ENCODE measurements at places on chromosomes 3 and 15. TPM values are rescaled to one million over a fixed set of nuclear protein-coding genes. Genes with fewer than 3 reads are reported as not detected.

- H3K4me3 ChIP-seq: no peak overlapping the region
- no peaks in the 10 kb centered on the region for H3K36me3 ChIP-seq
- no peak overlapping the region for H3K27ac ChIP-seq
Measured at GRCh38 chr3:8724108-8724752, 9.4 kb upstream of the CAV3 start.

DNA sequence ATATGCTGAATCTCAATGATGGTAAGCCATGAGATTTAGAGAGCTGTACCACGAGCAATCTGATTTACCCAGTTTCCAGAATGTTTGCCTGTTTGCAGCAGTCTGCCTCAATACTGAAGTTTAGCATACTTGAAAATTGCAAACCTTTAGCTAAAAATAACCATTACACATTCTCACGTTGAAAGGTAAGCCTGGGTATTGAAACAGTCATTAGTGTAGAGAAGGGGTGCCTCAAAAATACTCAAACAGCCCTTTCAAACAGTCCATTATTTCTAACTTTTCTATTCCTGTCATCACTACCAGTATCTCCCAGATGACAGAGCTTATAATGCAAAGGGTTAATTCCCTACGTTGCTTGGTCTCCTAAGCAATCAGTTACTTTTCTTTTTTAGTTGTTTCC, 111.8 kb upstream of the MBNL1 start:
- H3K4me3 ChIP-seq: no peak overlapping the region
- no peak for DNase-seq
- H3K27me3 ChIP-seq: no peaks in the 10 kb centered on the region
- no peaks in the 10 kb centered on the region for H3K36me3 ChIP-seq
- H3K27ac ChIP-seq: no peak overlapping the region

GRCh38 chr3:132772252-132772651, 50.0 kb upstream of the NPHP3 start:
- H3K27me3 ChIP-seq: peaks cover 12% of the 10 kb centered on the region
- DNase-seq: no peak
- no peaks in the 10 kb centered on the region for H3K36me3 ChIP-seq

- H3K4me3 ChIP-seq: no peak overlapping the region
- DNase-seq: no peak
- H3K27me3 ChIP-seq: no peaks in the 10 kb centered on the region
- H3K36me3 ChIP-seq: peaks cover 2% of the 10 kb centered on the region
- H3K4me1 ChIP-seq: peaks cover 37% of the 10 kb centered on the region
Measured at GRCh38 chr3:192855434-192855833, 62.2 kb downstream of the MB21D2 start.

Gene IL17RE
- 10.1 TPM for total RNA-seq

All from T-helper 17 cell (primary cell).